ENCODE measurements at places on chromosomes 4 and X.

DNA sequence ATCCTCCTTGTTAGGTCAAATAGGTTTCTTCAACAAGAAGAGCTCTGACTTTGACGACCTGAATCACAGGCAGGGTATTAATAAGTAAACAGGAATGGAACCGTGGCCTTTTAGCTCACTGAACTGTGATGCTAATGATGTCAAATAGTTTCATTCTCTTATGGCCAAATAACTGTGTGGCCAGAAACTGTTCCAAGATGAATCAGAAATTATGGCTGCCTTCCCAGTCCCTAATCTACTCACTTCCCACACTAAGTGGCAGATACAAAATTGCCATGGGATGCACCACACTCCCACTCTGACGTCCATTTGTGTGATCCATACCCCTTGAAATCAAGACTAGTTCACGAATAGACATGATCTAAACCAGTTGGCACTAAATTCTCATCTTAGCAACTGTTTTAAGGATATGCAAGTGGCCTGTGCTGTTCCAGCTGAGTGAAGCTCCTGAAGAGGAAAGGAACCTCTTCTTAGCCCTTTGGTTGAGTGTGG is 455.4 kb downstream of the IL15 start:
- DNase-seq, result no peak

GRCh38 chr4:112196461-112196860 is 35.1 kb upstream of the AP1AR start:
- no peak for DNase-seq

DNA sequence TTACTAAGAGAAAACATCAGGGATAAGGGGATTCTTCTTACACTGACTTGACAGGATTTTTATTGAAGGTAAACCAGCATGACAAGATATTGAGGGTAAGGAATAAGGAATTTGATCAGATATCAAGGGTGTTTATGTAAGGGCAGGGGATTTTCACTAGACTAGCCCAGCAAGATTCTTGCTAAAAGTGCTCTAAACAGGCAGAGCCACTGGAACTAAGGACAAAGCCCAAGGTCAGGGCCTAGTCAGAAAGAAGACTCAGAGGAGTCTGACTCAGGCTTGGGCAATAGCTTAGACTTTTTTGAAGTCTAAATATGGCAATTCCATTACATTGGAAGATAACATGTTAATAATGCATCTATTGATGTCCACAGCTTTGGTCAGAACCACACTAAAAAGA is 6.5 kb upstream of the GLRA3 start:
- no peak for DNase-seq

GRCh38 chr4:162494935-162495334 is 331.1 kb upstream of the FSTL5 start:
- DNase-seq, result no peak

DNA sequence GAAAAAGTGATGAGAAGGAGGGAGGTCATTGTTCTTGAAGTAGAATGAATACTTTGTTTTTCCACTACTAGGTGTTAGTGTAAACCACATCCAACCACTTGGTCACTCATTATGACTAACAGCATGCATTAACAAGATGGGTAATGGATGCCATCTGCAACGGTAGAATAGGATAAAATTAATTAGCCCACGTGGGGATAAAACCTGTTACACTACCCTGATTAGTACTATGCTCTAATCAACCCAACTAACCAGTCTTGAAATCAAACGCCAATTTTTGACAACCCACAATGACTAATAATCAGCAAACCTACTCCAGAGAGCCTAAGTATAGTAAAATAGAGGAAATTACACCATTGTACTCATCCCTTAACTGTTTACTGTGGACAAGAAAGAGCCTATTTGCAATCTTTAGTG is 93.4 kb upstream of the MCF2 start:
- no peak for DNase-seq

GRCh38 chrX:153875391-153876111 is 10.4 kb downstream of the L1CAM start:
- peak; percentile 22 for DNase-seq

GRCh38 chrX:121169099-121170035 is 122.0 kb downstream of the GLUD2 start:
- DNase-seq, result no peak

DNA sequence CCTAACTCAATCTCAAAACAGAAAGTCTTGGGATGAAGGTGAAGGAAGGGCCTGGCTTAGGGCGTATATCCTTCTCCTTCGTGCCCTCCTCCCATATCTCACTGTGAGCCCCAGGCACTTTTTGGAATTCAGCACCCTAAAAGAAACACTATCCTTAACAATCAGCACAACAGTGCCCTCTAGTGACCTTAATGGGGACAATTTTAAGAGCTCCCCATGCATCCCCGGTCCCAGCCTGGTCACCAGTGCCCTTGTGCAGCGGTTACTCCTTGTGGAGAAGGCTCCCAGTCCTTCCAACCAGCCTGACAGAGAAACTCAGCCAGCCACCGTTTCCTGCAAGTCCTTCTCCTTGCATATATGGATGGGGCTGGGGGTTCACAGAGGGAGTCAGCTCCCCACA is 4.2 kb downstream of the PAK3 start:
- peak; percentile 9 for DNase-seq

- DNase-seq, result no peak
Observed at GRCh38 chr4:14293582-14293981, 666.1 kb upstream of the BOD1L1 start.

- DNase-seq, result no peak
Observed at GRCh38 chr4:2891294-2891693, 47.6 kb downstream of the ADD1 start.
